ENCODE measurements at places on chromosomes 12 and 14. TPM values are rescaled to one million over a fixed set of nuclear protein-coding genes. Genes with fewer than 3 reads are reported as not detected.

Gene WNT1
- not detected for total RNA-seq

Gene SMIM41
- total RNA-seq: 4.3 TPM

DNA sequence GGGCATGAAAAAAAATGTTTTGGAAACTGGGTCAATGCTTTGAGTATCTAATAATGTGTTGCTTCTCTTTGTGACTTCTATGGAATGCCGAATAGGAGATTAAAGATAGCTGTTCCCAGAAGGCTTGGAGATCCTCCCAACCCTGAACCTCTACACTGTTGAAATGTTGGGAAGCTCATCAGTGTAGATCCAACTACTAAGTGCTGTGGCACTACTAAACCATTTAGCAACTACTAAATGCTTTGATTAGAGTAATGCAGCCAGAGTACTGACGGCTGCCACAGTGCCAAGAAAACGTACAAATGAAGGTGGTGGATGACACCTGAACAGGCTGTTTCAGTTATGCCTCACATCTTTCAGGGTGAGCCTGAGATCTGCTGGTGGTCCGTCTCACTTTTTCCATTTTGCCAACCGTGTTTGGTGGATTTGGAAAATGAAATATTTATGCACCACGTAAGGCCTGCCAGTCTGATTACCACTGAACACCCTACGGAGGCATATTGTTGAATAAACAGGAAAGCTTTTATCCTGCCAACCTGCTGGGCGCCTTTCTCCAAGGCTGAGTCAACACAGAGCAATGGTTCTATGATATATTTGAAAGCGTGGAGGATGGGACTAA is 938.0 kb upstream of the FLRT2 start:
- no peaks in the 10 kb centered on the region for H3K27me3 ChIP-seq
- no peaks in the 10 kb centered on the region for H3K4me1 ChIP-seq
- no peaks in the 10 kb centered on the region for H3K36me3 ChIP-seq
- no peak for DNase-seq

- H3K36me3 ChIP-seq: no peaks in the 10 kb centered on the region
- peaks cover 88% of the 10 kb centered on the region for H3K4me1 ChIP-seq
- no peak for DNase-seq
These were observed 48.2 kb upstream of the PNMA1 start for GRCh38 chr14:73762375-73762822.

Gene LPAR5
- total RNA-seq: 3.8 TPM

- no peak overlapping the region for H3K4me3 ChIP-seq
- H3K36me3 ChIP-seq: no peaks in the 10 kb centered on the region
- H3K4me1 ChIP-seq: no peaks in the 10 kb centered on the region
- H3K27me3 ChIP-seq: no peaks in the 10 kb centered on the region
- no peak for DNase-seq
These were observed 123.9 kb upstream of the PMCH start for GRCh38 chr12:102321305-102322082.

Gene HOXC13
- total RNA-seq: not detected

- no peak overlapping the region for H3K4me3 ChIP-seq
- no peaks in the 10 kb centered on the region for H3K27me3 ChIP-seq
- no peaks in the 10 kb centered on the region for H3K36me3 ChIP-seq
- no peak for DNase-seq
- H3K4me1 ChIP-seq: no peaks in the 10 kb centered on the region
- H3K27ac ChIP-seq: no peak overlapping the region
These were observed 70.6 kb downstream of the KIF21A start for GRCh38 chr12:39372204-39372925.

Gene SDR9C7
- total RNA-seq: not detected

Gene KRT74
- total RNA-seq: not detected

- peak overlapping the region; percentile 69 for H3K4me3 ChIP-seq
- H3K27me3 ChIP-seq: peaks cover 33% of the 10 kb centered on the region
- peaks cover 16% of the 10 kb centered on the region for H3K36me3 ChIP-seq
- peaks cover 17% of the 10 kb centered on the region for H3K4me1 ChIP-seq
- DNase-seq: no peak
These were observed 4.1 kb downstream of the BMP4 start for GRCh38 chr14:53952533-53952932.

GRCh38 chr12:51222461-51222860 is 4.6 kb upstream of the POU6F1 start:
- no peaks in the 10 kb centered on the region for H3K27me3 ChIP-seq
- H3K27ac ChIP-seq: no peak overlapping the region
- H3K36me3 ChIP-seq: no peaks in the 10 kb centered on the region
- H3K4me3 ChIP-seq: peak overlapping the region; percentile 17
- DNase-seq: no peak

Gene IGF1
- 16.9 TPM for total RNA-seq

- H3K4me1 ChIP-seq: no peaks in the 10 kb centered on the region
- H3K27ac ChIP-seq: no peak overlapping the region
- no peak for DNase-seq
- H3K4me3 ChIP-seq: no peak overlapping the region
These were observed 105.2 kb downstream of the BBS10 start for GRCh38 chr12:76242813-76243550.

GRCh38 chr12:53518381-53518780 is 11.1 kb upstream of the NPFF start:
- no peak overlapping the region for H3K4me3 ChIP-seq
- peaks cover 97% of the 10 kb centered on the region for H3K36me3 ChIP-seq
- no peak for DNase-seq
- peaks cover 29% of the 10 kb centered on the region for H3K4me1 ChIP-seq

Gene AGAP2
- 5.7 TPM for total RNA-seq

GRCh38 chr12:59911516-59911915 is 315.7 kb downstream of the SLC16A7 start:
- no peak for DNase-seq
- no peaks in the 10 kb centered on the region for H3K27me3 ChIP-seq
- no peak overlapping the region for H3K4me3 ChIP-seq

GRCh38 chr12:49347311-49348193 is 864 bp downstream of the DNAJC22 start:
- no peak overlapping the region for H3K27ac ChIP-seq
- DNase-seq: peak; percentile 76
- H3K4me1 ChIP-seq: peaks cover 52% of the 10 kb centered on the region
- peaks cover 87% of the 10 kb centered on the region for H3K27me3 ChIP-seq
- H3K4me3 ChIP-seq: peak overlapping the region; percentile 45
- no peaks in the 10 kb centered on the region for H3K36me3 ChIP-seq

Gene AMN
- total RNA-seq: 13.7 TPM

DNA sequence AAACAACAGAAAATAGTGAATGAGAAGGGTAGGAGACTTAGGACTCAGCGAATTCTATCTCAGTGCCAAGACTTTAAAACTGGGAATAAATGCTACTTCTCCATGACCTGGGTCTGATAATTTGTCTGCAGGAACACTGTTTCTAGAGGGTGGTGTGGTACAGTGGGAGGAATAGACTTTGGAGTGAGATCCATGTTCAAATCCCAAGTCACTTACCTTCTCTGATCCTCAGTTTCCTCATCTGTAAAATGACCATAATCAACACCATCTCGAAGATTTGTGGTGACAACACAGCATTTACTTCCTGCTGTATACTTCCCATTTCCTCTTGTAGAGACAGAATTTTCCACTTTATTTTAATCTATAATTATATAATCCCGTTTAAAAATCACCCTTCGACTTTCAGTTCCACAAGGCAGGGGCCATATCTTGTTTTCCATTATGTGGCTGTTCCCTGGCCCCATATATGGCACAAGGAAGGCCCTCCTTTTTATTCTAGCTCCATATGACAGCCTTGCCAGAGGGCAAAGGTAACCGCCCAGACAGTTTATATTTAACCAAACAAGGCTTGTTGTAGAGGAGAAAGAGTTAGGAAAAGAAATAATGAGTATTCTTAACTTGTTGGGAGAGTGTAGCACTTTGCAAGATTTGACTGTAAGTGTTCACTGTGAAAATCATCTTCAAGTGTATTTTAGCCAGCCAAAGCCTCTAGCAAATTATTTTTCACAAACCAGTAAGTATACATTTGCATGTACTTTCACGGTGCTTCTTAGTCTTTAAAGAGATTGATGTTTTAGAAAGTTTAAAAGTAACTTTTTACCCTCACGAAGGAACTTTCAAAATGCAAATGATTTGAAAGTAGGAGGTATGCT is 243.1 kb downstream of the AKAP6 start:
- H3K4me1 ChIP-seq: peaks cover 3% of the 10 kb centered on the region
- H3K4me3 ChIP-seq: no peak overlapping the region
- no peaks in the 10 kb centered on the region for H3K36me3 ChIP-seq

- no peak overlapping the region for H3K27ac ChIP-seq
- H3K4me3 ChIP-seq: no peak overlapping the region
- peaks cover 25% of the 10 kb centered on the region for H3K4me1 ChIP-seq
- H3K36me3 ChIP-seq: peaks cover 83% of the 10 kb centered on the region
These were observed 20.1 kb upstream of the RPLP0 start for GRCh38 chr12:120220838-120221575.

DNA sequence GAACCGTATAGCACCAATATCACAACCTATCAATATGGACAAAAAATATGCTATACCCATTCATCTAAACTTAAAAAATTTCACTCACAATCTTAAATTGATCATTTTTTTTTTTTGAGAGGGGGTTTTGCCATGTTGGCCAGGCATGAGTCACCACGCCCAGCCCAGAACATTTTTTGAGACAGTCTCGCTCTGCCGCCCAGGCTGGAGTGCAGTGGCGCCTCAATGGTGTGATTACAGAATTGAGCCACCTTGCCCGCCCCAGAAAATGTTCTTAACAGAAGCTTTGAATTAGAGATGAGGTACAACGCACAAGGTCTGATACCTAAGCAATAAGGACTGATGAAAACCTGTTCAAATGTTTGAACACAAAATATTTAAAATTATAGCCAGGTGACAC is 15.8 kb upstream of the ATP5F1B start:
- H3K27ac ChIP-seq: no peak overlapping the region
- no peaks in the 10 kb centered on the region for H3K4me1 ChIP-seq

Gene CGRRF1
- total RNA-seq: 19.1 TPM

DNA sequence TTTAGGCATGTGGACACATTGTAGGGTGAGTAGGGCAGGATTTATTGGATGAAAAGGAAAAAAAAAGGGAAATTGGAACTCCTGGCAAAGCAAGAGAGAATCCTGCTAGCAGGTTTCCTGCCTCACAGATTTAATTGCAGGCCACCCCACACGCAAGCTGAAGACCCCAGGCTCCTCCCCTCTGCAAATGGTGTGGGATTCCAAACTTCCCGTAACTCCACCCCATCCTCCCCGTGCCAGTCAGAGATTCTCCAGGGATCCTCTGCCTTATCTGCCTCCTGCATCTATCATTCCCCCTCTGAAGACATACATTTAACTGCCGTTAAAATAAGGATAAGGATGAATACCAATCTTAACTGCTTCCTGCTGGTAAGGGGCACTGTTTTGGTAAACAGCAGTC is 249.8 kb upstream of the GARIN2 start:
- no peak overlapping the region for H3K27ac ChIP-seq
- DNase-seq: no peak
- H3K4me1 ChIP-seq: no peaks in the 10 kb centered on the region
- H3K4me3 ChIP-seq: no peak overlapping the region
- H3K36me3 ChIP-seq: no peaks in the 10 kb centered on the region

GRCh38 chr14:102708494-102708893 is 68.8 kb upstream of the TRAF3 start:
- peaks cover 49% of the 10 kb centered on the region for H3K36me3 ChIP-seq
- H3K27ac ChIP-seq: no peak overlapping the region
- no peaks in the 10 kb centered on the region for H3K27me3 ChIP-seq
- H3K4me3 ChIP-seq: no peak overlapping the region
- DNase-seq: no peak

- H3K4me1 ChIP-seq: no peaks in the 10 kb centered on the region
- DNase-seq: no peak
- no peaks in the 10 kb centered on the region for H3K36me3 ChIP-seq
- H3K27me3 ChIP-seq: peaks cover 13% of the 10 kb centered on the region
- no peak overlapping the region for H3K27ac ChIP-seq
These were observed 10.5 kb downstream of the NTF3 start for GRCh38 chr12:5442251-5443006.

DNA sequence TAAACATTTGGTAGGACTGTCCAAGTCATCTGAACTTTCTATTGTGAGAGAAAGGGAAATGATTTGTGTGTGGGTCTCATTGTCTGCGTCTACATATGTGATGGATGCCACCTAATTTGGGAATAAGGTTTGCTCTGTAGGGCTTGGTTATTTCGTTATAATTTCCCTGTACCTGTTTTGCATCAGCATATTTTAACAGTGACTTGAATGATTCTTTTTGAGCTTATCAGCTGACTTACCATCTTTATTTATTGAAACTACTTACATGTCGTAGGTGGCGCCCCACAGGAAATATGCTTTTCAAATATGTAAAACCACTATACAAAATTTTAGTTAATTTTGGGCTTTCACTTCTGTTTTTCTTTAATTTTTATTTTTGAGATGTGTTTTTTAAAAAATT is 56.5 kb upstream of the BCAT1 start:
- no peak for DNase-seq
- no peaks in the 10 kb centered on the region for H3K27me3 ChIP-seq
- H3K27ac ChIP-seq: no peak overlapping the region
- no peak overlapping the region for H3K4me3 ChIP-seq
- H3K4me1 ChIP-seq: no peaks in the 10 kb centered on the region

Gene GARIN6
- total RNA-seq: not detected

DNA sequence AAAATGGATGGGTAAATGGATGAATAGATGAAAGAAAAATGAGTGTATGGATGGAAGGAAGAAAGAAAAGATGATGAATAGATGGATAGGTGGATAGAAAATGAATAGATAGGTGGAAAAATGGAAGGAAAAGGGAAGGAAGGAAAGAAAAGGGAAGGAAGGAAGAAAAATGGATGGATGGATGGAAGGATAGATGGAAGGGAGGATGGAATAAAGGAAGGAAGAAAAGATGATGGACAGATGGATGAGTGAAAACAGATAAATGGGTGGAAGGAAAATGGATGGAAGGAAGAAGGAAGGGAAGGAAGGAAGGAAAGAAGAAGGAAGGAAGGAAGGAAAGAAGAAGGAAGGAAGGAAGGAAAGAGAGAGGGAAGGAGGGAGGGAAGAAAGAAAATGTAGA is 107.4 kb downstream of the DICER1 start:
- H3K27me3 ChIP-seq: peaks cover 9% of the 10 kb centered on the region
- DNase-seq: no peak
- H3K36me3 ChIP-seq: no peaks in the 10 kb centered on the region
- H3K4me3 ChIP-seq: no peak overlapping the region
- no peaks in the 10 kb centered on the region for H3K4me1 ChIP-seq
- H3K27ac ChIP-seq: no peak overlapping the region

DNA sequence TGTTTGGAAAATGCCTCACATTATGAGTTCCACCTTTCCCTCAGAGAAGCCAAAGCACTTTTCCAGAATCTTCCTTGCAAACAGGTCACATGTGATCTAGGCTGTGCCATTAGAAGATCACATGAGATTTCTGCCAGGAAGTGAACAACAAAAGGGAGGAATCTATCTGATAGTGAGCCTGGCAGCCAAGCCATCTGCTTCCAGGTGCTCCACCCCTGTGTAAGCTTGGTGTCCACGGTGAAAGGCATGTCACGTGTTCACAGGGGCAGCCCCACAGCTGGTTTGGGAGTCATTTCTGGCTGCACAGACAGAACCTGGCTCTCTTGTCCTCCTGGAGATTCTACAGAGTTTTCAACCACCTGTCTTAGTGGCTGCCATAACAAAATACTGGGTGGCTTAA is 3.5 kb upstream of the KSR2 start:
- no peak overlapping the region for H3K4me3 ChIP-seq
- peaks cover 29% of the 10 kb centered on the region for H3K27me3 ChIP-seq
- no peak for DNase-seq
- H3K36me3 ChIP-seq: no peaks in the 10 kb centered on the region
- H3K27ac ChIP-seq: no peak overlapping the region

All from lower lobe of right lung (tissue), 2 donors.